Fibroblast of the aortic adventitia (primary cell): ENCODE measurements at places on chromosomes 4 and X. TPM values are rescaled to one million over a fixed set of nuclear protein-coding genes. Genes with fewer than 3 reads are reported as not detected.
A peak's percentile ranks its signal among the peaks of the same experiment; 100 is the strongest.

The PLAC8 gene
- 0.36 and 1.1 TPM in 2 replicates for total RNA-seq

The AMER1 gene
- 2.0 and 3.6 TPM in 2 replicates for total RNA-seq

The CFP gene
- total RNA-seq, result 0.18 TPM in 1 of 2 replicates, not detected in the other

The SULT1E1 gene
- total RNA-seq, result 0.41 and 1.7 TPM in 2 replicates

The TEX13B gene
- not detected in 2 replicates for total RNA-seq

The IQCM gene
- total RNA-seq, result 0.16 and 0.27 TPM in 2 replicates

The HSFX1 gene
- total RNA-seq, result 0.45 TPM in 1 of 2 replicates, not detected in the other

The UGT2B17 gene
- not detected in 2 replicates for total RNA-seq

The MAGEA10 gene
- not detected in 2 replicates for total RNA-seq

The XAGE2 gene
- total RNA-seq, result not detected in 2 replicates

DNA sequence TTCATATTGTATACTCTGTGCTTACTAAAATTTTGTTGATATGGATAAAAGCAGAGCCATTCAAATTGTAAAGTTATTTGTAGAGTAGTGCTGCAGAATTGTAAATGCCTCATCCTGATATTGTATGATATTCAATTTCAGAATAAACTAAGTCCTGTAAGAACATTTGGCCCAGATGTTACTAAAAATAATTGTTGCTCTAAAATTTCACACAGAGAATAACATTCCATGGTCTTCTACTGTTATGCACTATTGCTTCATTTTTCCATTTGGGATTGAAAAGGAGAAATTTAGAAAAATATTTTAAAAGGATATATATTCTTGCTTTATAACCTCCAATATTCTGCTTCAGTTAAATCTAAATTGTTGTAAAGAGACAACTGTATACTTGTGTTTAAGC lies 195.6 kb downstream of the LARP7 start:
- DNase-seq, result no peak

GRCh38 chr4:136927172-136927571 lies 605.1 kb downstream of the PCDH18 start:
- DNase-seq, result peak; percentile 61

DNA sequence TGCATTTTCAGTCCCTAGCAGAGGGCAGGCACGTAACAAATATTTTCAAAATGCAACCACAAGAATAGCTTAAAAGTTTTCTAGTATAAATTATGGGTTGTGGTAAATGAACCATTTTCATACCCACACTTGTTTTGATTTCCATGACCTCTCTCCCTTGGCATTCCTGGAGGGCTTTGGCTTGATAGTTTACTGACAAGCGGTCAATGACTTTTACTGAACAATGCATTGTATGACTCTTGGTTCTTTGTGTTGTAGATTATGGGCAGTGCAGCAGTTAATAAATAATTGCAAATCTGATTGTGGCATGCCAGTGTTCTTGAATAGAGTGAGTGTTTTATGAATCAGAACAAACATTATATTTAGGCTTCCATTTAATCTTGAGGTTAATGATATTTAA lies 285.2 kb upstream of the ARX start:
- DNase-seq, result no peak

- no peak for DNase-seq
These were observed 13.5 kb downstream of the SH3TC1 start for GRCh38 chr4:8212622-8213021.

DNA sequence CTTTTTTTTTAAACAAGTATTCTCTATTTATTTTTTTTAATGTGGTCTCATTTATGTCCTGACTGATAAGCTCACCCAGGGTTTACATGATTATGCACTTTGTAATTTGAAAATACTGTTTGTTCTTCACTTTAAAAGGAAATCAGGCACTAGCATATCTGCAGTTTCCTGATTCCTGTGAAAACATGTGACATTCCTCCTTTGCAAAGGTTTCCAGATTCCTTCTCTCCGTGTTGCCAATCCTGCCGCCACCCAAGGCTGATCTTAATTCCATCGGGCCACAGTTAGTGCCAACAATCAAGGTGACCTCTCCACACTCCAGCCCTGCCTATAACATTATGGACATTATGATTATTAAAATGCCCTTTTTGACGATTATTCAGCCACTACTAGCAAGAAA lies 225.4 kb downstream of the PCDH7 start:
- DNase-seq, result peak; percentile 27

DNA sequence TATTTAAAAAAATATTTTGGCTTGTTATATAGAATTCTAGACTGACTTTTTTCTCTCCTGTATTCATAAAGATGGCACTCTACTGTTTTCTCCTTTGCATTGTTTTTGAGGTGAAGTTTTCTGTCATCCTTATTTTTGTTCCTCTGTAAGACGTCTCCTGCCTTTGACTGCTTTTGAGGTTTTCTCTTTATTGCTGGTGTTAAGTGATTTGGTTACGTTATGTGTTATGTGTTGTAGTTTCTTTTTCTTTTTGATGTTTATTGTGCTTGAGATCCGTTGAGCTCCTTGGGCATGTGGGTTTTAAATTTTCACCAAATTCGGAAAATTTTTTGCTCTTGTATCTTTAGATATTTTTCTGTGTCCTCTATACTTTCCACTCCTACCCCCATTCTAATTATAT lies 50.0 kb downstream of the KDM6A start:
- no peak for DNase-seq

DNA sequence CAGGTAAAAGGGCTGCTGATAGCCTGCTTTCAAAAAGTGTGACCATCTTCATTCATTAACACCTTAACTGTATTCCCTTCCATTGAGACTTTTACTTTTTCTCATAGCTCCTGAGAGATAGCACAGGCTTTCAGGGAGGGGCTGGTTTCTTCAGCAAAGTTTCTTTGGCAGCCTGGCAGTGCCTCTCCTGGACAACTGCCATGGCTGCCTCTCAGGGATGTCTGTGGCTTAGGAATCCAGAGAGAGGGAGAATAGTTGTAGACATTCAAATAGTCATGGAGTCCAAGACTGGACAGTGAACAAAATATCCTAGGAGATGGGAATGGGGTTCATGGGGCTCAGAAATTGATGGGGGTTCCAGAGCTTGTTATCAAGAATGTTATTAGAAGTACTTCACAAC lies 81.1 kb downstream of the FAM47B start:
- DNase-seq, result no peak

- DNase-seq, result no peak
These were observed 43.2 kb downstream of the CDKL5 start for GRCh38 chrX:18468599-18468998.

- DNase-seq, result peak; percentile 67
These were observed 6.7 kb upstream of the ERCC6L start for GRCh38 chrX:72245461-72246089.

- DNase-seq, result no peak
These were observed 5.7 kb downstream of the SH3BP2 start for GRCh38 chr4:2798399-2799223.

DNA sequence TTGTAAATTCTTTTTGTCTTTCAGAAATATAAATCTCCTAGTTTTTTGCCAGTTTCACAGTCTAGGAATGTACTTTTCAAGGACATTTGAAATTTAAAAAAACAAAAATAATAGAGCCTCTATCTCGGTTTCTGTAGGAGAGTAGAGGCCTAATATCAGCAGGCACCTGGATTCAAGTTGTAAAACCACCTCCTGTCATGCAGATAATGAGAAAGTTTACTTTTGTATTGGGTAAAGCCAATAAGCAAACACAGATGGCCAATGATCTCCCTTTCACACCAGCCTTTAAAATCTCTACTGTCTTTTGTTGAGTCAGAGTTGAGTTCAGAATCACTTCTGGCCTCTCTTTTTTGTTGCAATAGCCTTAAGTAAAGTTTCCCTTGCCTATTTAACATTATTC lies 1499.9 kb downstream of the PCDH18 start:
- DNase-seq, result no peak

DNA sequence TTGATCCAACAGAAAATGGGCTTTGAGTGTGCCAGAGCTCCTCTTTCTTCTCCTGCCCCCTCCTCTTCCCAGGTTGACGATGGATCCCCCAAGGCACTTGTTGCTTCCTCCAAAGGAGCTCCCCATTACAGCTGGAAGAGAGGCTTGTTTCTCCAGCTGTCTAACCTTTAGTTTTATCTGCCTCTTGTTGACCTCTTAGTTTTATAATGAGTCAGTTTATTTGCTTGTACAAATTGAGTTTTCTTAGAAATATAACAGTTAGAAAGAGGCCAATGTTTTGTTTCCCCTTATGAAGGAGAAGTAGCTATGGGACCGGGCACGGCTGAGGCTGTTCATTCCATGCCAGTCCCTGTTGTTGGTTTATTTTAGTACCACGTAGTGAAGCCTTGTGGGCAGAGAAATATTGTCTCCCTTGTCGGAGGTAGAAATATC lies 158.2 kb downstream of the SPRY1 start:
- DNase-seq, result peak; percentile 21

- DNase-seq, result no peak
These were observed 7.6 kb upstream of the PGRMC2 start for GRCh38 chr4:128295255-128295654.

DNA sequence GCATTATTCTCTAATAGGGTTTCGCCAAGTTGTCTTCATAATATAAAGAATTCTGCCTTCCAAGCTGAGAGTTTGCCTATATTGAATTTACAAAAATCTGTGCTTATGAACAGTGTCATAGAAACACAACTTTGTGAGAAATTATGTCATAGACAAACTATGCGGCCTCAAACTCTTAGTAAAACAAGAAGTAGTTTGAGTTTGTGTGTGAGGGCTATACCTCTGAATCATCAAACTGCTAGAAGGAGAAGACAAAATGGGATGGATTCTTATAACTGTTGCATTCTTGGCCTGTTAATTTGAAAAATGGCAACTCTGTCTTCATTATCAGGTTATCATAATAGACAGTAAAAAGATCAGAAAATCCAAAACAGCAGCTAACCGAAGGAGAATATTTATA lies 46.1 kb upstream of the NAP1L5 start:
- DNase-seq, result peak; percentile 67

DNA sequence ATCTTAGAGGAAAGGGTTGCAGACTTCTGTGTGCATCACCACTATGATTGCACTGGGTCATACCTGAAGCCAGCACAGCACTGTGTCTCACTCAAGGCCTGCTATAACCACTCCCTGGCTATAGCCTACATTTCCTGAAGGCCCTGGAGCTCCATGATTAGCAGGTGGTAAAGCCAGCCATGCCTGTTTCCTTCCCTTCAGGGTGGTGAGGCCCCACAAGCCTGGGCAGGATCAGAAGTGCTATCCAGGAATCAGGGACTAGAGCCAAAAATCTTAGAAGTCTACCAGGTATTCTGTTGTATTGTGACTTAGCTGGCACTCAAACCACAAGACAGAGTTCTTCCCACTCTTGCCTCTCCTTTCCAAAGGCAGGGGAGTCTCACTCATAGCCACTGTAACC lies 734.6 kb downstream of the GLUD2 start:
- no peak for DNase-seq

DNA sequence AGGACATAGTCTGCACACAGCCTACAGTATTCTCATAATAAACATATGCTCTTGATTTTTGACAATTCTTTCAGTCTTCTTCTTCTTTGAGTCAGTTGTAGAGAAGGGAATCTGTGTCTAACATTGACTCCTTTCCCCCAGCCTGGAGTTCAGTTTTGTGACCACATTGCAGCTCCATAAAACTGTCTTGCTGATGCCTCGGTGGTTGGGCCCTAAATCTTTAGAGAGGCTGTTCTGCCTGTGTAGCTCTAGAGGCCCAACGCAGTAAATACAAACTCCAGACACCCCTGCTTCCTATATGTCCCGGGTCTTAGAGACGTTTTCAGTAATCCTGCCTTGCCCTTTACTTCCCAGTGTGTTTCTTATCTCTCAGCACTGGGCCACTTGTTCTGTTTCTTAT lies 639.5 kb upstream of the AADAT start:
- no peak for DNase-seq

- peak; percentile 27 for DNase-seq
These were observed 12.0 kb upstream of the RBBP7 start for GRCh38 chrX:16882169-16882568.

DNA sequence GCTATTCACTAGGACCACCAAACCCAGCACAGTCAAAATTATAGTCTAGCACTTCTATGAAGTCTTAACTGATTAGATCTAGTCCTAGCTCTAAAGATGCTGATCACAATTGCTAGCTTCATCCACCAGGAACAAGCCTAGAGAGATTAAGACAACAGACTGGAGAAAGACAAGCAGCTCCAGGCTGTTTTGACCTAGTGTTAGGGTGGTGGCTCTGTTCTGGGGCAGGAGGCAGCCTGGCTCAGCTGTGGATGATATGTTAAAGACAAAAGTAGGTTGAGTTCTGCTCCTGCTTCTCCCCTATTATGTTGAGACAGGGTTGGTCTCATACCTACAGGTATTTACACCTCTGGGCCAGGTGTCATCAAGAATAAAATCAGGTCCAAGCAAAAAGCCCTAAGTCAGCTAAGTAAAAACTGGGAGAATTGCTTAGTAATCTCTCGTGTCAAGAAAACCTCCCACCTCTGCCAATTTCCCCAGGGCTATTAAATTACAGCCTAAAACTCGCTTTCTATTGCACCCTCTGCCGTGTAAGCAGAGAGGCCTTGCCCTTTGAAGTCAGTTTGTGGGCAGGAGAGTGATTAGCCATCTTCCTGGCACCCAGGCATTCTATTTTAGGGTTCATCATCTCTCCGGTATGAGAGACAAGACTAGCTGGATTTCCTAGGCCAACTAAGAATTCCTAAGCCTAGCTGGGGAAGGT lies 39.9 kb downstream of the RAB40AL start:
- DNase-seq, result peak; percentile 72

GRCh38 chrX:30275498-30275897 lies 28.6 kb downstream of the MAGEB1 start:
- DNase-seq, result peak; percentile 55

- no peak for DNase-seq
These were observed at the start of gene TMEM271 for GRCh38 chr4:576245-576821. Gene TMEM271, minus strand, starts transcription at chr4:576295. Its CDS starts 233 bp downstream, at chr4:576062.
